NCI-H187 treated with DMSO at 0.1 percent for 48 hours (cell line): ENCODE measurements at places on chromosomes 1 and 21.

GRCh38 chr1:23544444-23545389 lies 13.7 kb upstream of the E2F2 start:
- DNase-seq = no peak

GRCh38 chr21:26320596-26320995 lies 150.0 kb upstream of the APP start:
- DNase-seq = no peak

GRCh38 chr1:175208773-175209492 lies 16.4 kb upstream of the KIAA0040 start:
- DNase-seq = no peak

DNA sequence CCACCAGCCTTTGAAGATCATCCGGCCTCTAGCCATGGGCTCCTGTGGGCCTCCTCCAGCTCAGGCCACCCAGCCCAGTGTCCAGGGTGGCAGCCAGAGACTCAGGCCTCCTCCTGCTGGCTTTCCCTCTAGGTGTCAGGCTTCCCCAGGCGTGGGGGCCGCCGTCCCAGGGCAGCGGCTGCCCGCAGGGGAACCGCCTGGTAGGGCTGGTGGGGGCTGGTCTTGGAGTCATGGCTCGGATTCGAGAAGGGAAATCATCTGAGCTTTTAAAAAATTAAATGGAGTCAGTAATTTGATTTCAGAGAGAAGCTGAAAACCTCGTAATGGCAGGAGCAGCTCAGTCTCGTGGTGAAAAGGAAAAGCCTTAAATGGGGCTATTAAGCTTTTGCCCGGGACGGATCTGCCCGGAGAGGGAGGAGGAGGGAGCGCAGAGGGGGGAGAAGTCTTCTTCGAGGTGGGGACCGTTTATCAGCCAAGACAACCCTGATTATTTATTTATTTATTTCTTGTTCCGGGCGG lies 66.4 kb upstream of the TARDBP start:
- no peak for DNase-seq

GRCh38 chr1:205554026-205554811 lies 49.8 kb downstream of the CDK18 start:
- no peak for DNase-seq

GRCh38 chr21:39576518-39577128 lies 36.1 kb upstream of the B3GALT5 start:
- DNase-seq = no peak

DNA sequence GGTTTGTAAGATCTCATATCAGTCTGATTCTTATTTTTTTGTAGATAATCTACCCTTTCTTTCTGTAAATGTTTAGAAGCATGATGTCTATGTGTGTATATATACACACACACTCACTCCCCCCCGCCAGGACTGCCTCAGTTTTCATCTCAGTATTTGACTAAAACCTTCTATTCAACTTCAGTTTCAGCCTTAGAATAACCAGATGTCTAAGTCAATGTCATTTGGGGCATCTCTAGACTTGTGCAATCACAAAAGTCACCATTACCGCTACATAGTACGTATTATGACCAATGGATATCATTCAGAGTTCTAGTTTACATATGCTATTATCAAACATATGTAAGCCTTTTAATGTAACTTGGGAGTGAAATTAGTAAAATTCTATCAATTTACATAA lies 53.3 kb upstream of the BOLA1 start:
- DNase-seq = no peak

DNA sequence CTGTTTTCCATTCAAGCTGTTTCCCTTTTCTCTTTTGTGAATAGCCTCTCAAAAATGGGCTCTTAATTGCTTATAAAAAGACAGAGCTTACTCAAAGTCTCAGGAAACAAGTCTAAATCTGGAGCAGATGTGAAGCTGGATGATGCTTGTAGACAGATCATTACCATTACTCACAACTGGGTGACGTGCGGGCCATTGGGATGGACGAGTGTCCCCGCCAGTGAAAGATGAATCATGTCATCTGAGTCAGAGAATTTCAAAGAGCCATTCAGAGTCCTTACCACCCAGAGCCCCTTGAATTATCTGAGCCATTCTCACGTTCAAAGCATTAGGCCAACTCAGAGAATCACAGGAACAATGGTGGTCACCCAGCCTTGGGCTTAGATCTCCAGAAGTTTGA lies 134.6 kb downstream of the HUNK start:
- no peak for DNase-seq

DNA sequence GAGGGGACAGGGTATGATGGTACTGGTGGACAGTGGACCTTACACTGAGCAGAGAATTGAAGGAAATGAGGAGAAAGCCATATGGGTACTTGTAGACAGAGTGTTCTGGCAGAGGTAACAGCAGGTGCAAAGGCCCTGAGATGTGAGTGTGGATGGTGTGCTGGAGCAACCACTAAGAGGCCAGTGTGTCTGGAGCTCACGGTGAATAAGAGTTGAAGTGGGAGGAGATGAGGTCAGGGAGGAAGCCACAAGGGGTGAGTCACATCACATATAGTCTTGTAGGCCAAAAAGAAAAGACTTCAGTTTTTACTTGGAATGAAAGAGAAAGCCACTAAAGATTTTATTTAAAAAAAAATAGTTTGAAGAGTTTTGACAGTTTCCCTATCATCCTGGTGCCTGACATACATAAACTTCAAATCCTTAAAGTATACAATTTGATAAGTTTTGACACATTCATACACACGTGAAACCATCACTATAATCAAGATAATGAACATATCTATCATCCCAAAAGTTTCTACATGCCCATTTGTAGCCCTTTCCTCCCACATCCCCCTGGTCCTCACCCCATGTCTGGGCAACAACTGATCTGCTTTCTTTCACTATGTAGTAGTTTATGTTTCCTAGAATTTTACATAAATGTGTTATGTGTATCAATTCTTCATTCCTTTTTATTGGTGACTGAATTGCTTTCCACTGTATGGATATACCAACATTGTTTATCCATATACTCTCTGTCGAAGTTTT lies 148.4 kb downstream of the GPATCH2 start:
- no peak for DNase-seq

DNA sequence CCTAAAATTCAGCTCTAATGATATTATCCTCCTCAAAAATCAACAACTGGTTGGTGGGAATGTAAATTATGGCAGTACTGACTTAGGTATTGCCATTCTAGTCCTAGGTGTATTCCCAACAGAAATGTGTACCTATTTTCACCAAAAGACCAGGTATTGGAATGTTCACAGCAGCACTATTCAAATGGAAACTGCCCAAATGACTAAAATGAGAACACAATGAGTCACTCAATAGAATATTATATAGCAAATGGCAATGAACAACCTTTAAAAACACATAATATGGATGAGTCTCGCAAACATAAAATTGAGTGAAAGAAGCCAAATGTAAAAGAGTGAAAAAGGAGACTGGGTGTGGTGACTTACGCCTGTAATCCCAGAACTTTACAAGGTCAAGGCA lies 44.9 kb downstream of the GADD45A start:
- DNase-seq = no peak

DNA sequence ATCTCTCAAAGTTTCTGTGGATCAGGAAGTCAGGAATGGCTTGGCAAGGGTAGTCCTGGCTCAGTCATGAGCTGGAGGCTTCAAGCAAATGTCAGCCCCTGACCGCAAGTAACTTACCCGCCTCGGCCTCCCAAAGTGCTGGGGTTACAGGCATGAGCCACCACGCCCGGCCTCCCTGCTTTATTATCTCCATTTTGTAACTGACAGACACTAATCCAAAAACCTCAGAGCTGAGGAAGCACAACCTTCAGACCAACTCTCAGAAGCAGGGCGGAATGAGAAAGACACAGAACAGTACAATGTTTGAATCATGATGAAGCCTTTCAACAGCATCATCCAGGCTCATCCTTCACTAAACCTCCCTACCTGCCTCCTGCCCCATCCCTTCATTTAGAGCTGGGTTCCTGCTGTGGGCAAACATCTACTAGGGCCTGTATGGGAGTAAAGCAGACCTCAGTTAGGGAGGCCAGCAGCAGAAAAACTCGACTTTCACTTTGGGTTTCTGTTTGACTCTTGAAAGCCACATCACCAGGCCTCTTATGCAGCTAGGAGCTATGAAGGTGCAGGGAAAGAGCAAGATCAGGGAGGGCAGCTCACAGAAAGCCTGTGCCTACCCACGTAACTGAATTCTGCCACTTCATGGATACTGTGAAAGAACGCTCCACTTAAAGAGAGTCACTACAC lies 84.4 kb upstream of the RAB4A start:
- no peak for DNase-seq

GRCh38 chr21:38472412-38473108 lies 25.7 kb downstream of the ERG start:
- DNase-seq = no peak

GRCh38 chr1:59195151-59195550 lies 101.7 kb upstream of the FGGY start:
- no peak for DNase-seq

DNA sequence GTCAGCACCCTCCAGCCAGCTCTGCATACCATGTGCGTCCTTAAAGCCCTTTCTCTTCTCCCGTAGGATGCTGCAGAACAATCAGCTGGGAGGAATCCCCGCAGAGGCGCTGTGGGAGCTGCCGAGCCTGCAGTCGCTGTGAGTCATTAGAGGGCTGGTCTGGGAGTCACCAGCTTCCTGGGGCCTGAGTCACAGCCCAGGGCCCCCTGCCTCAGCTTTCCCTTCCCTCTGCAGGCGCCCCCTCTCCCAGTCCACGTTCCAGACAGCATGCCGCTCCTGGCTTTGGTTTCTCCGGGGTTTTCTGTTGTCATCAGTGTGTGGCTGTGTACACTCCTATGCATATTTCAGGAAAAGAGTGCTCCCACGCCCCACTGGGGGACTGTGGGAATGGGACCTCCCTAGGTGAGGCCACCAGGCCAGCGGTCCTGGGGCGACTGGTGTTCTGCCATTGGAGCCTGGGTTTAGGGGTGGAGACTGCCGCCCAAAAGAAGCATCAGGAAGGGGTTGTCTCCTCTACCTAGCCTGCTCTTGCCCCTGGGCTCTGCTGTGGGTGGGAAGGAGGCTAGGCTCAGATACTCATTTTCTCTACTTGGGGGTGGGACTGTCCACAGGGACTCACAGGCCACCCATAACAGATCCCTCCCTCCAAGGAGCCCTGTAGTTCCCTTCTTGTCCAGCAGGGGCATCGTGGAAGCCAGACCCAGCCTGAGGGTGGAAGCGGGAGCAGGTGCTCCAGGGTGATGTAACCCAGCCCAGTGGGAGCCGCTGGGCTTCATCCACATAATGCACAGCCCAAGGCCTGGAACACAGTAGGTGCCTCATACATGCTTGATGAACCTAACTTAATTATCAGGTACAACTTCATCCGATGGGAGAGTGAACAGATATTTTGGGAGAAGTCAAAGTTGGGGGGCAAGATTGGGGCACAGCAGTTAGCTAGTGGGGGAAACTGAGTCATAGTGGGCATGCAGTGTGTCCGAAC lies 42.5 kb downstream of the LGR6 start:
- peak; percentile 65 for DNase-seq

DNA sequence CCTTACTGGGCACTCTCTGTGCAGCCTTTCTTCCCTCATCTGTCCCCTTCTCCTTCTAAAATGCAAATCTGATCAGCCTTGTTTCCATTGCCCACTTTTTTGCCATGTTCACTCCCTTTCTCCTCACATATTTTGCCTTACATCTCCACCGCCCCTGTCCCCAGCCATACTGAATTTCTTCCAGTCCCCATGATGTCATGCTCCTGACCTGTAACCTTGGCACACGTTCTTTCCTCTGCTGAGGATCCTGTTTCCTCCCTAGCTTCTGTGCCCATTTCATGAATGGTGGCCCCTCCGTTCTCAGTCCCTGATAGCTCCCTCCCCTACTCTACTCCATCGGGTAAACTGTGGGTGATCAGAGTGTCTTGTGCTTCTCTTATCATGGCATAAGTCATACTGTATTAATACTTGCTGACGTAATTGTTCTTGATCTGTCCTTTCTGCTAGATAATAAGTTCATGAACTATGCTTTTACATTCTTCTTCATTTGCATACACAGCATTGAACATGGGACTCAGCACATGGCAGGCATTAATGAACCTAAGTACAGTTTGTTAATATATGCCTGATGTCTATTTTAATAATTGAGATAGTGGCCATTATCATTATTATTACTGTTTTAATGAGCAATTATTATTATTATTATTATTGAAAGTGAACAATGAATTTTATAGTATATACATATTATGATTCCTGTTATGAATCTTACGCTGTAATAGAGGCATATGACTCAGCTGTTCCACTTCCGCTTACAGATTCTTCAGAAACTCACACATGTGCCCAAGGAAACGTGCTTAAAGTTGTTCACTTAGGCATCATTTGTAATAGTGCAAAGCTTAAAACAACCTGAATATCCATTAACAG lies 28.5 kb downstream of the MAP3K21 start:
- no peak for DNase-seq

- no peak for DNase-seq
These were observed 34.0 kb upstream of the SLC19A1 start for GRCh38 chr21:45575993-45576837.

GRCh38 chr1:119943216-119943615 lies 46.9 kb upstream of the ADAM30 start:
- DNase-seq = no peak

DNA sequence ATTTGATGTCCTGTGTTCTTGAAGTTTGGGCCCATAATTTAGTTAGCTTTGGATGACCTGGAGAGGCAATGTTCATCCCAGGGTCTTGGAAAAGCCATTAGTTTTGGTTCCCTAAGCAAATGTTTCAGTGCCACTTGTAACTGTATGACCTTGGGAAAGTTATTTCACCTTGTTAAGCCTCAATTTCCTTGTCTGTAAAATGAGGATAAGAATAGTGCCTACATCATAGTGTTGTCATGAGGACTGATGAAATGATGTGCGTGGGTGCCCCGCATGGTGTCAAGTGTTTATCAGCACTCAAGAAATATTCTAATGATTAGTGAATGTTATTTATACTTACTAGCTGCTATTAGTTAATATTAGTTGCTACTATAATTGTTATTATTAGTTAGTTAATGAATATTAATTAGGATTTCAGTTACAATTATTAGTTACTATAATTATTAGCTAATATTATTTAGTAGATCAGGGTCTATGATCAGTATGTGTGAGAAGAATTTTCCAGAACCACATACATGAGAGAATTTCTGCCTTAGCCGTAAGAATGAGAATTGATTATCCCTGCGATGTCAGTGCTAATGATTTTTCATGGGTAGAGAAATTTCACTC lies 1.9 kb downstream of the SH3BGR start:
- DNase-seq = no peak

- DNase-seq = no peak
These were observed at the start of gene DMBX1 for GRCh38 chr1:46489638-46490405. DMBX1 (plus strand) TSS chr1:46489836; CDS start chr1:46507011, 17,175 bp downstream.
